Activated naive CD4-positive, alpha-beta T cell treated with Interleukin-2 at 50 U/mL for 16 hours (primary cell): ENCODE measurements at places on chromosomes 6 and 20.

DNA sequence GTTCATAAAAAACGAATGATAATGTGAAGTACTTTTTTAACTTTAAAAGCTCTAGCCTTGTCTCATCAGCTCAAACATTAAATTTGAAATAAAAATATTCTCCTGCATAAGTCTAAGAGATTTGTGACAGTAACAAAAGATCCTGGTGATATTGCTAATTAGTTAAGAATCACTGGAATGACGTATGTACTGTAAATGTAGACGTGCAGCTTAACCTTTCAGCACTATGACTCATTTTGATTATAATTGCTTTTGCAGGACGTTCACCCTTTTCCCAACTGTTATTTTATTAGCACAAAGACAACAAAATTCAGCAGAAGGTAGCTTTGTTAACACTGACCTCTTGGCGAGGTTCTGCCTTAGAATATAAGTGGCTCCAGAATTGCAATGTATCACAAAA lies 68.6 kb downstream of the TENT5A start:
- DNase-seq: no peak

DNA sequence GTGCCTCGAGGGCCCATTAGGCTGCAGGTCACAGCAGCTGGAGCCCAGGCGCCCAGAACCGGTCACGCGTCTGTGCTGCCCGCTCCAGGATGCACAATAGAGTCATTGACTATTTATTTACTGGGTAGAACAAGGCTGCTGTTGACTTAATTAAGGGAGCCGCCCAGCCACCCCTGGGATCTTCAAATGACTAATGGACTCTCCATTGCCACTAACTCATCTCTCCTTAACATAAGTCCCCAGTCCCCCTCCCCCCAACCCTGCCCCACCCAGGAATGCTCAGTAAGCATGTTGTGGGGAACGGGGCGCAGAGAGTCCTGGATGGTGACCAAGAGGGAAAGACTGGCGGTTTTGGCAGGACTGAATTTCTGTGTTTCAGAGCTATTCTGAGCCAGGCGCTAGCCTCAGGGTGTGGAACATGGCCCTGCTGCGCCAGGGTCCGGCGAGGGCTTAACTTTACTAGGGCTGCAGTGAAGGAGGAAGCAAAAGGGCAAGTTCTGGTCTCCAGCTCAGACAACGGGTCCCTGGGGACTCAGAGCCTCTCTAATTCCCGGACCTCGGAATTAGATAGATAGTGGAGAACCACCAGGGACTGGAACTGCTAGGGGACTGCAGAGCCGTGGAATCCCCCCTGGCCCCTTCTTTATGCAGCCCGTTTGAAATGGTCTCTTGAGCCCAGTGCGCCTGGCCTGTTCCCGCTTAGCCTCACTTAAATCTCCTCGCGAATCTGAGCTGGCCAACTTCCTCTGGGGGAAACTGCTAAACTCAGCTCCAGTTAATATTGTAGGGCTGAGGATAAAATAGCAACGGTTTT lies 1.5 kb upstream of the GRIK2 start:
- DNase-seq: no peak

DNA sequence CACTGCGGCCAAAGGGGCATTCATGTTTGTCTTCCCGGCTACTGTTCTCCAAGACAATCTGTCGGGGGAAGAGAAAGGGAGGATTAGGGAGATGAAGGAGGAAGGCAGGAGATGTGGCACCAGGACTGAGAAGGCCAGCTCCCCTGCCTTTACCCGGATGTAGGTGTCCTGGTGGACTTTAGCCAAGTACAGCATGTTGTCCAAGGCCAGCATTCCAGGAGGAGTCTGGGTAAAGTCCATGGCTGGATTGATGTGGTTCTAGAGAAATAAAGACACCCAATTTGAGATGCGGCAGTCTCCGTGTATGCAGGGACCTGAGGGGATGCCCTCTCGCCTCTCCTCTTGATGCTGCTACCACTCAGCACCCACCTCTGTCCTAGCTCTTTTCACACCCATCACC lies 32.0 kb downstream of the ELMO2 start:
- no peak for DNase-seq

DNA sequence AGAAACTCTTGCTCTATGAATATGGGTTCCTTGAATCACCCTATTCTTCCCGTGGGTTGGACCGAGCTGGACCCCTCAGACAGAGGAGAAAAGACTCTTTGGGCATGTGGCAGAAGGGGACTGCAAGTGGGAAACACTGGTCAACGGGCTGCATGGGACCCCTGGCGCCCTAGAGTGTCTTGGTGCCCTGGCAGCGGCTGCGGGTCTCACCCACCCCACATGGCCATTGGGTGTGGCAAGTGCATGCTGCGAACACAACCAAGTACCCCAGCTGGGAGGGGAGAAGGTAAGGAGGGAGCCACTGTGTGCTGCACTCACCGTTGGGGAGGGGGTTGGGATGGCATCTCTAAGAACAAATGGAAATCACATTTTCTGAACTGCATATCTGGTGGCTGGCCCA lies 438.8 kb upstream of the EYS start:
- DNase-seq: no peak

- DNase-seq: no peak
Measured at GRCh38 chr20:20606050-20606449, 106.4 kb downstream of the RALGAPA2 start.

- peak; percentile 13 for DNase-seq
Measured at GRCh38 chr6:106974336-106974998, at the start of gene CD24. Gene CD24, minus strand, starts transcription at chr6:106974729. Its CDS starts 83 bp downstream, at chr6:106974646.

DNA sequence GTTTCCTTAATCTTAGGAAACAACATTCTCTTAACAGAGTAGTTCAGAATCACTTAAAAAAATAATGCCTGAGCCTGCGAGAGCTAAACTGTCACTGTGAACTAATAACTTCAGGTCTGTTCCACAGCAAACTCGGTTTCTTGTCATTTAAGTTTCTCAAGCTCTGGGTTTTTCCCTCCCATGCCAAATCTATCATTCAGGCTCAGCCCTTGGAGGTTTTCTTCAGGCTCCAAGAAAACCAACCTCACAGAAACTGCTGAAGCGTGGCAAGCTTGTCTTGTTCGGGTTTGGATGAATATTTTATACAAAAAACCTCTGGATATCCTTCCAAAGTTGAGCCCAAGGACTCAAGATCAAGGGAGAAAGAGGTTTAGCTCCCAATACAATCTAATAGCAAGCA lies 99.7 kb upstream of the SNX9 start:
- DNase-seq: no peak

- no peak for DNase-seq
Measured at GRCh38 chr20:32764005-32764960, 2.1 kb downstream of the DNMT3B start.

- DNase-seq: no peak
Measured at GRCh38 chr6:71745525-71745924, 140.8 kb upstream of the RIMS1 start.

DNA sequence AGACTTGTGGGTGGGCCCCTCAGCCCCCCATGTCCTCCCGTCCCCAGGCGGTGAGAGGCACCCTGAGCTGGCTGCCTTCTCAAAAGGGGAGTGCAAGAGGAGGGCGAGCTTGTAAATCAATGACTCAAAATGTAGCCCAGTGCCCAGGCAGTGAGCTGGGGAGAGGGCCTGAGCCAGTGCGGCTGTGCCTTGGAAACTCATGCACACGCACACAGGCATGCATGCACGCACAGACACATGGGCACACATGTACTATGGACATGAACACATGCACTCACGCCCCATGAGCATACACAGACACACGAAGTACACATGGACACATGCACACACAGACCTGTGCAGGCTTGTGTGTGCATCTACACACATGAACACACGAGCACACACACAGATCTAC lies 133.5 kb downstream of the TAF4 start:
- DNase-seq: no peak

- DNase-seq: no peak
Measured at GRCh38 chr6:70957284-70957617, 391 bp upstream of the B3GAT2 start.

DNA sequence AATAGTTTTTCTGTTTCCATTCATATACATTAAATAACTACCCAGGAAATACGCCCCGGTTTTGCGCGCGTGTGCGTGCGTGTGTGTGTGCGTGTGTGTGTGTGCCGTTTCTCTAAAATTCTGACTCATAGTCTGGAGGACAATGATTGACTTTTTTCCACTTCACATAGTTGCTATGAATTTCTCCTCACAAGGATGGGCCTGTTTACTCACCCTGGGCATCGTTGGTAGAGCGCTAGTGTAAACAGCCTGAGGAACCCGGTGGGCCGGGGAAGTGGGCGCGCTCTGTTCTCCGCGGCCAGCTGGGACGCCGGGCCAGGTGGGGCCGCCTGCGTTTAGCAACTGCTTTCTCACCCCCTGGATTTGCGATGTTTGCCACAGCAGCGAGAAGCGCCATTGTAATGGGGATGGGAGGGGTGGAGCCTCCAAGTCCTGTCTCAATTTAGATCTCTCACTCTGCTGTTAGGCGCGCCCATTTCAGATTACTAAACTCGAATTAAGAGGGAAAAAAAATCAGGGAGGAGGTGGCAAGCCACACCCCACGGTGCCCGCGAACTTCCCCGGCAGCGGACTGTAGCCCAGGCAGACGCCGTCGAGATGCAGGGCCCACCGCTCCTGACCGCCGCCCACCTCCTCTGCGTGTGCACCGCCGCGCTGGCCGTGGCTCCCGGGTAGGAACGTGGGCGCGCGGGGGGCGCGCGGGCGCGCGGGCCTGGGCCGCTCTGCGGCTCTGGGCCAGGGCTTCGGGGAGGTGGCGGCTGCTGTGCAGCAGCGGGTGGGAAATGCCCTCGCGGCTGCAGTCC lies at the start of gene CD109:
TSS of gene CD109 (plus strand) at position 585 of the 803 bp plus-strand sequence. CDS start at position 598, 13 bp downstream.
- DNase-seq: peak; percentile 75

GRCh38 chr20:3843490-3843889 lies 3.1 kb upstream of the MAVS start:
- DNase-seq: no peak

DNA sequence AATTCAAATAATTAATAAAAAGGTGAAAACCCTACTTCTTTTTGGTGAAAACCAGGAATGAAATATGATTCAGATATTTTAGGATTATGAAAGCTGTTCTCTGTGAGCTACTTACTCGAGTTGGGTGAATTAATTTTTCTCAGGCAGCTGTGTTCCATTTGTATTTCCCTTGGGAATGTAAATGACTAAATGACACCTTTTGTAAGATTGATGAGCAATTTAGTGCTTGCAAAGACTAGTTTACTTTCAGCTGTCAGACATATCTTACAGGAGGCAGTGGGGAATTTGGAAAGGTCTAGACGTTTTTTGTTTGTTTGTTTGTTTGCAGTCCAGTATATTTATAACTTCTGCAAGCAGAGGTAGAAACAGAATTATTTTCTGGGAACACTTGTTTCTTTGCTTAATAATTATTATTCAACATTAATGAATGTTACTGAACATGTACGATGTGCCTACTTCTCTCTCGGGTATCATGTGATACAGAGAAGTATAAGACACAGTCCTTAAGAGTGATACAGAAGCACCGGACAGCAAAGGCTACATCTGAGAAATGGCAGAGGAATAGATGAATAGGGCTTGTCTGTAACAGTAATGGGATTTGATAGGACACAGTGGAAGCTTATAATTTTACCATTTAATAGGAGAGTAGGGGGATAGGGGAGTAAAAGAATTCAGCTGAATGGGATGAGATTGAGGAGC lies 91.3 kb downstream of the AKAP7 start:
- DNase-seq: no peak

- DNase-seq: no peak
Measured at GRCh38 chr6:130313206-130313605, 52.6 kb upstream of the TMEM200A start.

DNA sequence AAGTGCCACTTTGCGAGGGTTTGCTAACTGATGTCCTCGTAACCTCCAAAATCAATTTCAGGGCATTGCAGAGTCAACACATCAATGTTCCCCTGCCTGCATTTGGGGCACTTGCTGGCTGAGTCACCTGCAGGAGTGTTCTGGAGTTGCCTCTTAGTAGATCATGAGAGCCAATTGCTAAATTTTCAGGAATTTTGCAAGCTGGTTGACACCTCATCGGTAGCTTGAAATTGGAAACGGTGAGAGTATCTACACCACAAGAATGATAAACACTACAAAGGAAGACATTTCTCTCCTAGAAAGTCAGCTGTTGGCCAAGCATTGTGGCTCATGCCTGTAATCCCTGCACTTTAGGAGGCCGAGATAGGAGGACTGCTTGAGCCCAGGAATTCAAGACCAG lies 10.8 kb upstream of the BFSP1 start:
- no peak for DNase-seq

- DNase-seq: no peak
Measured at GRCh38 chr20:13392391-13392790, 171.3 kb downstream of the ISM1 start.

- DNase-seq: no peak
Measured at GRCh38 chr6:897528-898207, 204.7 kb upstream of the EXOC2 start.
